NCI-H2107 (cell line): ENCODE measurements at places on chromosomes 4 and X.

DNA sequence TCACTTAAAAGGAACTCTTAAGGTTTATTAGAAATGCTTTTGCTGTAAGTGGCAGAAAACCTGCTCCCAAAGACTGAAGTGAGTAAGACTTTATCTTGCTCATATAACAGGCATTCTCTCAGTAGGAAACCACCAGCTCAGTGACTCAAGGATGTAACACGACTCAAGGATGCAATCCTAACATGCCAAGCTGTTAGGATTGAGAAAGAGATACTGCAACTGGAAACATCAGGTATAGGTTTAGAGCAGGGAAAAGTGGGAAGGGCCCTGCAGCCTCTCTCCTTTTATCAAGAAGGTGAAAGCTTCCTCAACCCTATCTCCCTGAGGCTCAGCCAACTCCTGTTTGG, 11.9 kb upstream of the SLC9A7 start:
- DNase-seq: no peak

DNA sequence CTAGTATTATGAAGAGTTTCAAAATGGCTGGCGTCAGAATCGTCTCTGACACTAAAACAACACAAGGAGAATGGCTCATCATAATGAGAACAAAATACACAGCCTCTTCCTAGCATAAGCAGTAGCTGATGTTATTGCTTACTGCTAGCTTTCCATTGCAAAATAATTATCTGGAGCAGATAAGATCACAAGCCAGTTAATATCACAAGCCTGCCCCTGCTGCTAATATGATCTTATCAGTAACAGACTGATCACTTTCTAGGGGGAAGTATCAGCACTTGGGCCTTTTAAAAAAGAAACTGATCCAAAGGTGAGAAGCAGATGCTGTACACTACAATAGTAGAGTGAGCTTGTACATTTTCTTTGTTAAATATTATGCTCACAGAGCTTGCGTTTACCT, 554.8 kb upstream of the PABPC4L start:
- DNase-seq: no peak

- DNase-seq: no peak
Observed at GRCh38 chrX:130726661-130727060, 176.3 kb downstream of the ENOX2 start.

DNA sequence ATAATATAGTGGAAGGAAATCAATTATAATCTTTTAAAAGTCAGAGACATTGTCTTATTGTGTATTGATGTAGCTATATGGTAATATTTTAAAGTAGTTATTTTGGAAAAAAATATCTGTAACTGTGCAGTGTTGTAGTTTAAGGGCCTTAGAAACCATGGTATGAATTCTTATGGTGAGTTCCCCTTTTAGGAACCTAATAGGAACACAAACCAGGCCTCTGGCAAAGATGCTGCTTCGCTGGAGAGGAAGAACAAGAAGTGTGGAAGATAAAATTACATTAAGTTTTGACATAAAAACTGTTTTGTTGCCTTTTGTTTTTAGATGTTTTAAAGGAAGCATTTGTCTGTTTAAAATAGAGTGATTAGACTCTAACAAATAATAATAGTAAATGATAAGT, 10.9 kb upstream of the TMPRSS11D start:
- DNase-seq: no peak

GRCh38 chr4:11611868-11612267, 183.2 kb upstream of the HS3ST1 start:
- no peak for DNase-seq

DNA sequence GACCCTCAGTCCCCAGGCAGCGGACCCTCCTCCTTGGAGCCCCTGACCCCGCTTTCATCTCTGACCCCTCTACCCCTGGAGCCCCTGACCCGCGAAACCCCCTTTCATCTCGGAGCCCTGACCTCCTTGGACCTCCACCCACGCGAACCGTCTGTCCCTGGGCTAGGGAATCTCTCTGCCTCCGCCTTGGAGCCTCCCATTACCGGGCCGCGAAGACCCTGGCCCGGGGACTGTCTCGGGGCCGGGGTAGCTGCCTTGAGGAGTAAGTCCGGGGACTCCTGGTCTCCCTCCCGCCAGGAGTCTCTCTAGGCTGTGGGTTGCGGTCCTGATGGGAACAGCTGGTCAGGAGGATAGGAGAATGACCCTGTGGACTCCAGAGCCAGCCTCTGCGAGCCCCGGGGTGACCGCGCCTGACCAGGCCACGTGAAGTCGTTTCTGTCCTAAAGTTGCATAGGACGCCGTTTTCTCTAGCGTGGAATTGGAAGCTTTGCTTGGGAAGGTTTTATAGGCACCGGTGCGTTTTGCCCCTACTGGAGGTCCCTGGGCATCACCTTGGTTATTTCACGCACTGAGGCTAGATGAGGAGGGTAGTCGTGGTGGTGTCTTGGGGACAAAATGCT, 824 bp downstream of the TBC1D14 start:
- no peak for DNase-seq

DNA sequence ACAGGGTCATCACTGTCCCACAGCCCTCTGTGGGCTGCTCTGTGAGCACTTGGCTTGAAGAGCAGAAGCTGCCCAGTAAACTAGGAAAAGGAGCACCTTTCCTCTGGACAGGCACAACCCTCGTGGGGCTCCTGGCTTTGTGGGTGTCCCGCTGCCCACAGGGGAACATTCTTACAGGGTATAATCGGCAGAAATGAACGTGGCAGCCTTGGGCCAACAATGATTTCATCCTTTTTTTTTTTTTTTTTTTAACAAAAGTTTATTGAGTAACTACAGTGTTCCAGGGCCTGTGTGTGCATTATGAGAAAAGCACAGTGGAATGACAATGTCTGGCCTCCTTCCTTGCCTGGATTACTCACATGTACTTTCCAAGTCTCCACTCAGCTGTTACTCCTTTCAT, 197.2 kb downstream of the PDGFC start:
- DNase-seq: no peak

DNA sequence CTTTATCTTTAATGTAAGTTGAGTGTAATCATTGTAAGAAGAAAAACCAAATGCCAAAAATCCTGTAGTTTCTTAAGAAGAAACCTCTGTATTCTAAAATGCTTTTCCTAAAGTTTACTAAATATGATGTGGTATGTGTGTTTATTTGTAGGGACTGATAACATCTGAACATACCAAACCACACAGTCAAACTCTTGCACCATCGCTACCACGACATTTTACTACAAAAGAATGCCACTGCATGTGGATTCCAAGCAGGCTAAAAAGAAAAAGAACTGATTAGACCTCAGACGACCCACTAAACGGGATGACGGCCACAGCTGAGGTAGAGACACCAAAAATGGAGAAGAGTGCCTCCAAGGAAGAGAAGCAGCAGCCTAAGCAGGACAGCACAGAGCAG, 46.1 kb downstream of the LAS1L start:
- DNase-seq: no peak

DNA sequence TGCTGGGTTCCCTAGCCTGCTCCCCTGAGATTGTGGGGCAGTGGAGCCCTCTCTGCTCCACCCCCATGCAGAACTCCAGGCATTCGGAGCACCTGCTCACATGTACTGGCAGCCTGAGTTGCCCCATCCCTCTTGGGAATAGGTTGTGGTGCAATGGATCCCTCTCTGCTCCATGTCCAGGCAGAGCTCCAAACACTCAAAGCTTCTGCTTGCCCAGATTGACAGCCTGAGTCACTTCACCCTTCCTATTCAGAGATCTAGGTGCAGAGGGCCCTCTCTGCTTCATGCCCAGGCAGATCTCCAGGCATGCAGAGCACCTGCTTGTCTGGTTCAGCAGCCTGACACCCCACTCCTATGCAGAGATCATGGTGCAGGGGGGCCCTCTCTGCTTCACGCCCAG, 18.6 kb upstream of the TEX13B start:
- DNase-seq: peak; percentile 47

GRCh38 chr4:152258391-152258790, 277.5 kb downstream of the FBXW7 start:
- DNase-seq: no peak

DNA sequence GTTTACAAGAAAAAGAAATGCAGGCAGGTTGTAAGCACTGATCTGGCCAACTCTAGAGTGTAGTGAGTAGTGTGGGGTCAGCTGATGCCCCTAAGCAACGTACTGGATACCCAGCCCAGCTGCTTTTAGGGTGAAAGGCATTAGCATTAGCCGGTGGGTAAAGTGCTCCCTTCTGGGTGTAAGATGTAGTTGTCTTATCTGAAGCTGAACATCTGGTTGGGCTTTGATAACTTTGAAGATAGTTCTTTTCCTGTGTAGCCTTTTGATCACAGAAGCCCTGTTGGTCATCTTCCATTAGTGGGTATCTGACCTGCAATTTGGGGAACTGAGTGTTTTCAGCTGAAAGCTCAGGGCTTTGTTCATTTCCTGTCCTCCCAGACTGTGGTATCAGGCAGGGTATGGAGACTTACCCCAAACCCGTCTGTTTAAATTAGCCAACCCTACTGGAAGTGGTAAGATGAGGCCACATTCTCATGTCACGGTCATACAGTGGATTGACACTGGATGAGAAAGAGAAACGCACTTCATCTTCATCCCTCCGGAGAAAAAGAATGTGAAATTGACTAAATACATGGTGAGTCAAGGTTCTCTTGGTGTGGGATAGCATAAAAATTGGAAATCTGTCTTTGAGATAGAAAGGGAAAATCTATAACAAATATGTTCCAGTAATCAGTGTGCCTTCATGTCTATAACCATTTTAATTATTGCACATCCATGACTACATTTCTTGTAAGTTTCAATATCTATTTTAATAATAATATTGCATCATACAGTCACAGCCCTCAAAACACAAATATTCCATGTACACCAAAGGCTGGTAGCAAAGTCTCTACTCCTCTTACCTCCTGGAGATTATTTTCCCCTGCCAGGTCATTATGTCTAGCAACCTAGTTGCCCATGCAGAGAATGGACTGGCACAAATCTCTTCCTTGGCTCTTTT, 8.7 kb downstream of the RHOH start:
- DNase-seq: no peak

GRCh38 chr4:152417673-152418072, 118.2 kb downstream of the FBXW7 start:
- no peak for DNase-seq
